CD8-positive, alpha-beta memory T cell (primary cell): ENCODE measurements at places on chromosomes 1 and 21. TPM values are rescaled to one million over a fixed set of nuclear protein-coding genes. Genes with fewer than 3 reads are reported as not detected.

EIF4G3 gene
- 46.8 TPM for total RNA-seq

IVL gene
- not detected for total RNA-seq

ACTN2 gene
- not detected for total RNA-seq

SLAMF6 gene
- 28.3 TPM for total RNA-seq

PGLYRP3 gene
- not detected for total RNA-seq
